Uterus (tissue), 4 donors: ENCODE measurements at places on chromosomes 13 and 19. TPM values are rescaled to one million over a fixed set of nuclear protein-coding genes. Genes with fewer than 3 reads are reported as not detected.

The ZNF558 gene
- total RNA-seq: 45.1 TPM

DNA sequence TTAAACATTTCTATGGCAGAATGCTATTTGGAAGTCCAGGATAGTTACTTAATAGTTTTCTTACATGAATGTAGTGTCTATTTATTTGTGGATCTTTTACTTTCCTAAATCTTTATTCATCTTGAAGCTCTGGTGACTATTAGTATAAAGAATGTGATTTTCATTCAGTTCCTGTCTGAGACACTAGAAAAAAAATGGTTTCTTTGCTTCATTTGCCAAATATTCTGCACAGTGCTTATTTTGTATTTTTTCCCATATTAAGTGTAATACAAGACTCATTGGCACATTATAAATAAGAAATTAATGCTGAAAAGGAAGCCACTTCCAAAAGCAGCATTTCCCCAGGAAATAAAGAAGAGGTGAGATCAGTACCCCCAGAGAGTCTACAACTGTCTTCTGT, 109.8 kb downstream of the POSTN start:
- H3K27me3 ChIP-seq: no peaks in the 10 kb centered on the region
- H3K27ac ChIP-seq: no peak overlapping the region
- DNase-seq: no peak
- H3K4me3 ChIP-seq: no peak overlapping the region

The TEX29 gene
- 0.91 TPM for total RNA-seq

DNA sequence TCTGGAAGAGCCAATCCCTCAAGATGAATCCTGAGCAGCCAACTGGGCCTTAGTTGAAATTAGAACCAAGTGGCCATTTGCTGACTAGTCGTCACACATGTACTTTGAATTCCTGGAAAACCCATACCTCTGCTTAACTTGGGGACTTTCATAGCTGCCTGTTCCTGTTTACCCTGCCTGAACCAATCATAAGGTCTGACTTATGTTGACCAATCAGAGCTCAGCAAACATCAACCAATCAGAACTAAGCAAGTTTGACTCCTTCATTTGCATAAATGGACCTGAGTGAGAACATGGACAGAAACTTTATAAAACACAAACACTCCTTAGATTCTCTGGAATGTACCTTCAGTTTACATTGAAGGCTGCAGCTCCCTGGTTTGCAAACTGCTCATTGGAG, 50.8 kb downstream of the LATS2 start:
- H3K36me3 ChIP-seq: no peaks in the 10 kb centered on the region
- DNase-seq: no peak
- peaks cover 23% of the 10 kb centered on the region for H3K4me1 ChIP-seq

The SERP2 gene
- total RNA-seq: 6.4 TPM

DNA sequence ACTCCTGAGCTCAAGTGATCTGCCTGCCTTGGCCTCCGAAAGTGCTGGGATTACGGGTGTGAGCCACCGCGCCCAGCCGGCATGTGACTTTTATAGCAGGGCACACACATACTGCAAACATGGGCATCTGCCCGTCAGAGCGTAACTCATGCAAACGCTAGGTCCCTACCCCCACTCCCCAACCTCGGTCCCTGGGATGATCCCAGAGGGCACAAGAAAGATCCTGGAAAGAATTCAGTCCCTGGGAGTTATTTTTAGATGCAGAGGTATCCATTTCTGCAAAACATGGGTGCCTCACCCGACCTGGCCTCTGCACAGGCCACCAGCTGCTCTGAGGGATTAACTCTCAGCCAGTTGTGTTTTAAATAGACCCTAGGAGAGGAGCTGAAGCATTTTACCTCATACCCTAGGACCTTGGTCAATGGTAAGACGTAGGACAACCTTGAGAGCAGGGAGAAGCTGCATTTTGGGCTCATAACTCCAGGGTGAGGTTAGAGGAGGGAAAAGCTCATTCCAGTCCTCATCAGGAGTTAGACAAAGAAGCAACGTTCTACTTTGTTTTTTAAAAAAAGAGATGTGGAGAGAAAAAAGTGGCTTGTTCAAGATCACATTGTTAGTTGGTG, 10.8 kb downstream of the TMEM38A start:
- H3K36me3 ChIP-seq: no peaks in the 10 kb centered on the region
- no peak overlapping the region for H3K27ac ChIP-seq
- no peaks in the 10 kb centered on the region for H3K27me3 ChIP-seq

DNA sequence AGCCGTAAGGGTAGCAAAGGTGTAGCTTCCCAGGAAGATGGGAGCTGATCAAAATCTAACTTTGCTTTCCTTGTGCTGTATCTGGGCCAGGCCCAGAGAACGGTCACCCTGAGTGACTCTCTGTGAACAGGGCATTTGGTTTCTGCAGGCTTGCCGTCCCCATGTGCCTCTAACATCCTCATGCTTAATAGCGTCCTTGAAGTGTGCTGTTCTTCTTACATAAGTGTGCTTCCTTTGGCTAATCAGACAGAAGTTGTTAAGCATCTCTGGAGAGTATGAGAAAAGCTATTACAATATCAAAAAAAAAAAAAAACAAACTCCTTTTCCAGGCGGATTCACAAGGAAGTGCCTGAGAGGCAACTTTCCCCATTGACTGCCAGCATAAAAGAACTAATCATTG, 503.7 kb downstream of the DIAPH3 start:
- no peak overlapping the region for H3K27ac ChIP-seq
- H3K36me3 ChIP-seq: no peaks in the 10 kb centered on the region
- no peak for DNase-seq
- no peaks in the 10 kb centered on the region for H3K4me1 ChIP-seq
- no peak overlapping the region for H3K4me3 ChIP-seq

- H3K27me3 ChIP-seq: no peaks in the 10 kb centered on the region
- H3K4me3 ChIP-seq: no peak overlapping the region
- H3K4me1 ChIP-seq: no peaks in the 10 kb centered on the region
- no peak for DNase-seq
Measured at GRCh38 chr13:113063091-113063491, 42.5 kb upstream of the F7 start.

DNA sequence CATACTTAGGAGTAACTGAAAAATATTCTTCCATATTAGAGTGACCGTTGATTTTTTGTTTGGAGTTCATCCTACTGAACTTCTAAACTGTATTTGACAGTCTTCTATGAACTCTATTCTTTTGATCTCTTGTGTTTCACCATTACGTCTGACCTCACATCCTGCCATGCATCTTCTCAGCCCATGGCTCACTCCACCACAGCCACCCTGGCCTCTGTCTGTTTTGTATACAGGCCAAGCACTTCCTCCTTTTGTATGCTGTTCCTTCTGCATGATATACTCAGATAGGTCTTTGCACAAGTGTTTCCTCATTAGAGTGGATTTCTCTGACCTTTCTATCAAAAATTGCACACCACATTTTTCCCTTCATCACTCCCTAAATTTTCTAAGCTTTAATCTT, 119.9 kb downstream of the MAB21L1 start:
- DNase-seq: no peak
- H3K36me3 ChIP-seq: no peaks in the 10 kb centered on the region
- H3K4me1 ChIP-seq: no peaks in the 10 kb centered on the region
- no peak overlapping the region for H3K4me3 ChIP-seq
- no peak overlapping the region for H3K27ac ChIP-seq

The ERICH4 gene
- not detected for total RNA-seq

DNA sequence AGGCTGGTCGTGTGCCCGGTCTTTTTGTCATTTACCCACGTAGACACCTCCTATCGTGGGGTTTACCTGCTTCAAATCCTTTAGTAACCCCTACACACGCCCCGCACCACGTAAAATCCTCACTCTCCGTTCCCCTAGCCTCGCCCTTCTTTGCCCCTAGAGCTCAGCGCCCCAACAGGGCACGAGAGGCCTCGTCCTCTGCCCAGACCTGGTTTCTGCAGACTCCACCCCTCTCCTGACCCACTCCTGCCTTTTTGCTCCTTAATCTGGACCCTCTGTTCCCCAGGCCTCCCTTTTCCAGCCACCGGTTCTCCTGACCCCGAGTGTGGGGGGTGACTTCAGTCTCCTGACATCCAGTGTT, 412 bp downstream of the ZNF528 start:
- H3K4me1 ChIP-seq: no peaks in the 10 kb centered on the region
- H3K27ac ChIP-seq: peak overlapping the region; percentile 29

- H3K4me1 ChIP-seq: peaks cover 5% of the 10 kb centered on the region
- no peaks in the 10 kb centered on the region for H3K36me3 ChIP-seq
- no peak for DNase-seq
Measured at GRCh38 chr13:42832341-42833096, 51.1 kb downstream of the FAM216B start.

The CASP14 gene
- not detected for total RNA-seq

- DNase-seq: peak; percentile 99
- H3K4me3 ChIP-seq: peak overlapping the region; percentile 61
- no peaks in the 10 kb centered on the region for H3K27me3 ChIP-seq
- H3K27ac ChIP-seq: peak overlapping the region; percentile 90
- no peaks in the 10 kb centered on the region for H3K4me1 ChIP-seq
Measured at GRCh38 chr19:18636183-18636968, 452 bp upstream of the KLHL26 start.

DNA sequence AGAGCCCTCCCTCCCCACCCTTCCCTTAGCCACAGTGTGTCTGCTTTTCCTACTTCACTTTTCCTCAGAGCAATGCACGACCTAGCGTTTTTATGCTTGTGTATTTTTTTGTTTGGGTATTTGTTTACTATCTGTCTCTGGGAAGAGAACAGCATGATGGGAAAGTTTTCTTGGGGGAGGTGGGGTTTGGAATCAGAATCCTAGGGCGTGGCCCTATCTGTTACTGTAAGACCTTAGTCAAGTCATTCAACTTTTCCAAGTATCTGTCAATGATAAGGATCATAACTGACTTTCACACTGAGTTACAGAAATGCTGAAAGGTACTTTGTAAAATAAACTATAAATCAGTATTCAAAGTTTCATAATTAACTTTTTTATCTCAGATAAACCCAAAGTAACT, 146.3 kb upstream of the WASF3 start:
- no peaks in the 10 kb centered on the region for H3K27me3 ChIP-seq
- H3K27ac ChIP-seq: no peak overlapping the region
- no peaks in the 10 kb centered on the region for H3K4me1 ChIP-seq
- no peaks in the 10 kb centered on the region for H3K36me3 ChIP-seq
- DNase-seq: no peak
- H3K4me3 ChIP-seq: no peak overlapping the region

DNA sequence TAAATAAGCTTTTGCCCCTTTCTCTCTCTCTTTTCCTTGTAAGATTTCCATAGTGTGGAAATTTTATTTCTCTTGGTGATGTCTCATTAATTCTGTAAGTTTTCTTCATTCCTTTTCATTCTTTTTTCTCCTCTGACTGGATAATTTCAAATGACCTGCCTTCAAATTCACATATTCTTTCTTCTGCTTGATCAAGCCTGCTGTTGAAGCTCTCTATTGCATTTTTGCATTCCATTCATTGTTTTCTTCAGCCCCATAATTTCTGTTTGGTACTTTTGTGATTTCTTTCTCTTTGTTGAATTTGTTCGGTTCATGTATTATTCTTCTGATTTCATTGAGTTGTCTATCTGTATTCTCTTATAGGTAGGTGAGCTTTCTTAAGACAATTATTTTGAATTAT, 42.2 kb upstream of the ZNF507 start:
- H3K4me1 ChIP-seq: no peaks in the 10 kb centered on the region
- no peak overlapping the region for H3K4me3 ChIP-seq
- no peaks in the 10 kb centered on the region for H3K27me3 ChIP-seq
- H3K27ac ChIP-seq: no peak overlapping the region

The ZNF90 gene
- 4.8 TPM for total RNA-seq

The ATP8B3 gene
- 1.0 TPM for total RNA-seq

The SLITRK6 gene
- total RNA-seq: 0.91 TPM

The C19orf73 gene
- not detected for total RNA-seq

The DLL3 gene
- not detected for total RNA-seq

The LIPE gene
- total RNA-seq: not detected

The CYP2B6 gene
- not detected for total RNA-seq

DNA sequence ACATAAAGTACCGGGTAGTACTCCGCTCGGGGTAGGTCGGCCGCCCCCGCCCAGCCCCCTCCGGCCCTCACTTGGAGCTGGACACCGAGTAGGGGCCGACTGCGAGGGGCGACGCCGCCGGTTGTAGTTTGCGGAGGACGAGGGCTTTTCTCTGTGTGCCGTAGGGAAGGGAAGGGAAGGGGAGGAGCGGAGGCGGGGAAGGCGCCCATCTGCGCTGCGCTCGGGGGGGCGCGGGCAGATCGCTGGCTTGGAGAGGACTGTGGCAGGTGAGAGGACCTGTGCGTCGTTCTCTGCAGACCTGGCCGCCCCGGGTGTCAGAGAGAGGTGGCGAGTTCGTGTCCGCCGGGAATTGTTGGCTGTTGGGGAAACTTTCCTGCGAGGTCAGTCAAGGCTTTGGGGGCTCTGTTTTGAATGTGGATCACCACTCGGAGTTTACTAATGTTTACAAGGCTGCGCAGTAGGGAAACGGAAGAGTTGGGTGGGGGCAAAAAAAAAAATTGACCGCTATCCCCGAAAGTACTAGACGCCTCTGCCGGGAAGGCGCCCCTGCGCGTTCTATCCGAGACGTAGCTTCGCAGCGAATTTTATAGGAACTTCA, 1.4 kb downstream of the ING1 start:
- peak overlapping the region; percentile 80 for H3K4me3 ChIP-seq
- peaks cover 3% of the 10 kb centered on the region for H3K4me1 ChIP-seq
- DNase-seq: peak; percentile 68
- peak overlapping the region; percentile 99 for H3K27ac ChIP-seq
- H3K36me3 ChIP-seq: no peaks in the 10 kb centered on the region
- no peaks in the 10 kb centered on the region for H3K27me3 ChIP-seq

The ZNF878 gene
- 0.28 TPM for total RNA-seq

GRCh38 chr13:58081301-58081820, 449.8 kb downstream of the PCDH17 start:
- H3K27ac ChIP-seq: no peak overlapping the region
- no peak for DNase-seq
- no peaks in the 10 kb centered on the region for H3K27me3 ChIP-seq
- no peak overlapping the region for H3K4me3 ChIP-seq
- H3K4me1 ChIP-seq: no peaks in the 10 kb centered on the region

The PAN3 gene
- total RNA-seq: 17.4 TPM

- peaks cover 5% of the 10 kb centered on the region for H3K4me1 ChIP-seq
- DNase-seq: no peak
- H3K36me3 ChIP-seq: no peaks in the 10 kb centered on the region
- no peak overlapping the region for H3K27ac ChIP-seq
Measured at GRCh38 chr19:51060336-51060735, 4.6 kb downstream of the KLK13 start.

GRCh38 chr19:19575411-19575810, 37.3 kb downstream of the CILP2 start:
- no peaks in the 10 kb centered on the region for H3K4me1 ChIP-seq
- H3K27ac ChIP-seq: no peak overlapping the region
- H3K27me3 ChIP-seq: no peaks in the 10 kb centered on the region
- no peak for DNase-seq

DNA sequence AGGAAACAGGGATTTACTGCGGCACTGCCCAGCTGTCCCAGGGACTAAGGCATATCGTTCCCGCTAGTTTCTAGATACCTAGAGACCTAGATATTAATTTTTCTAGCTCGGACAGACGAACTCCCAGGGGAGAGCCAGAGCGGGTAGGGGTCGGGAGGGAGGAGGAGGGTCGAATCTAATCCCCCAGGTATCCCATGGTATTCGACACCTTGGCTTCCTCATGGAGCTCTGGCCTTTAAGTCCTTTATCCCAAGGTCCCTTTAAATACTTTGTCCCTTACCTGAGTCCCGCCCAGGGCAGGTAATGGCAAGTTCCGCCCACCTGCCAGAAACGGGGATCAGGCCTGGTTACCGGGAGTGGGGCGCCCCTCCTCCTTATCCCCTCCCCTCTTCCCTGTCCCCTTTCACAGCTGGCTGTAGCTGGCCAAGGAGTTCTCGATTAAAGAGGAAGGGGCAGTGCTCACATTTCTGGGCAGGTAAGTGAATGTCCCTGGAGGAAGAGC, at the start of gene PRRG2:
Gene PRRG2, plus strand, starts transcription at position 310 of the 502 bp plus-strand sequence. CDS start 1,904 bp downstream, outside the sequence.
- H3K4me1 ChIP-seq: no peaks in the 10 kb centered on the region
- DNase-seq: no peak
- peak within 1 kb of the TSS; percentile 76 for H3K27ac ChIP-seq
- H3K4me3 ChIP-seq: peak within 1 kb of the TSS; percentile 56
